Activated CD4-positive, alpha-beta memory T cell treated with anti-CD3 and anti-CD28 coated beads, Interleukin-2, amount 10 ng/mL, durations not matched to agents 7 days and 5 days (primary cell): ENCODE measurements at places on chromosomes 4 and X.

GRCh38 chr4:76905521-76905920 lies 7.6 kb upstream of the SOWAHB start:
- no peak for DNase-seq

DNA sequence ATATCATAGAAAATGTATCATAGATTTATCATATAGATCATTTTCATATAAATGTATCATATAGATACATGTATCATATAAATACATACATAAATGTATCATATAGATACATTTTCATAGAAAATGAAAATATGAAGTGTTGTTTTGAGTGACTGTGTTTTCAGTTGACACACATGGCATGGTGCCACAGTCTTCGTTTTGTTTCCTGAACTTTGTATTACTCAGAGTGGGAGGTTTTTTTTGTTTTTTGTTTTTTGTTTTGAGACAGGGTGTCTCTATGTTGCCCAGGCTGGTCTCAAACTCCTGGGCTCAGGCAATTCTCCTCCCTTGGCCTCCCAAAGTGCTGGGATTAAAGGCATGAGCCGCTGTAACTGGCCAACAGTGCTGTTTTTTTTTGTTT lies 3.9 kb downstream of the RBM10 start:
- DNase-seq = no peak

GRCh38 chrX:138723301-138723700 lies 11.8 kb upstream of the FGF13 start:
- no peak for DNase-seq

- DNase-seq = no peak
Observed at GRCh38 chr4:62359441-62360155, 1159.5 kb downstream of the ADGRL3 start.

- DNase-seq = no peak
Observed at GRCh38 chr4:85573270-85573669, 98.3 kb downstream of the ARHGAP24 start.
